CD14-positive monocyte (primary cell): ENCODE measurements at places on chromosomes 6 and 20.
A peak's percentile ranks its signal among the peaks of the same experiment; 100 is the strongest.

DNA sequence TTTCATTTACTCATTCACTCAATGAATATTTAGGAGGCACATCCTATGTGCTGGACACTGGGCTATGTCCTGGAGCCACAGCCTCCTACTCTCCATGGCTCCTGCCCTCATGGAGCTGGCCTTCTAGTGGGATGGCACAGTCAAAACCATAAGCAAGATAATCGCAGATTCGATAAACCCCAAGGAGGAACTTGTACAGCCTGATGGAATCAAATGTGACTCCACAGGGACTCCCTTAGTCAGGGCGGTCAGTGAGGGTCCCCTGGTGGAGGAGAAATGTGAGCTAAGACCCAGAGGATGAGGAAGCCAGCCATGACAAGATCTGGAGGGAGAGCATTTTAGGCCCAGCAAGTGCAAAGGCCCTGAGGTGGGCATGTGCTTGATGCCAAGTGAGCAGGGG, 211.9 kb downstream of the PREX1 start:
- H3K36me3 ChIP-seq = no peaks in the 10 kb centered on the region
- peaks cover 11% of the 10 kb centered on the region for H3K4me1 ChIP-seq
- no peak for DNase-seq
- no peaks in the 10 kb centered on the region for H3K27me3 ChIP-seq
- H3K27ac ChIP-seq = no peak overlapping the region
- H3K4me3 ChIP-seq = no peak overlapping the region

GRCh38 chr20:50281831-50282591, 91.4 kb downstream of the CEBPB start:
- H3K4me3 ChIP-seq = peak overlapping the region; percentile 42
- peak overlapping the region; percentile 96 for H3K27ac ChIP-seq
- H3K4me1 ChIP-seq = peaks cover 90% of the 10 kb centered on the region
- H3K27me3 ChIP-seq = no peaks in the 10 kb centered on the region
- H3K36me3 ChIP-seq = peaks cover 8% of the 10 kb centered on the region

- peak overlapping the region; percentile 62 for H3K27ac ChIP-seq
- DNase-seq = no peak
- peaks cover 14% of the 10 kb centered on the region for H3K4me1 ChIP-seq
- peaks cover 60% of the 10 kb centered on the region for H3K36me3 ChIP-seq
- no peaks in the 10 kb centered on the region for H3K27me3 ChIP-seq
- peak overlapping the region; percentile 65 for H3K4me3 ChIP-seq
Measured at GRCh38 chr20:35277127-35277526, 795 bp downstream of the MMP24OS start.

GRCh38 chr6:162055365-162055764, 672.2 kb downstream of the PRKN start:
- H3K4me1 ChIP-seq = no peaks in the 10 kb centered on the region
- H3K27me3 ChIP-seq = no peaks in the 10 kb centered on the region
- H3K4me3 ChIP-seq = no peak overlapping the region
- H3K36me3 ChIP-seq = no peaks in the 10 kb centered on the region

GRCh38 chr20:17775600-17775999, 75.8 kb downstream of the BANF2 start:
- H3K36me3 ChIP-seq = no peaks in the 10 kb centered on the region
- H3K27me3 ChIP-seq = no peaks in the 10 kb centered on the region
- no peak overlapping the region for H3K4me3 ChIP-seq
- no peak overlapping the region for H3K27ac ChIP-seq
- DNase-seq = no peak
